ACHN (cell line): ENCODE measurements at places on chromosomes 2 and 18.
A peak's percentile ranks its signal among the peaks of the same experiment; 100 is the strongest.

DNA sequence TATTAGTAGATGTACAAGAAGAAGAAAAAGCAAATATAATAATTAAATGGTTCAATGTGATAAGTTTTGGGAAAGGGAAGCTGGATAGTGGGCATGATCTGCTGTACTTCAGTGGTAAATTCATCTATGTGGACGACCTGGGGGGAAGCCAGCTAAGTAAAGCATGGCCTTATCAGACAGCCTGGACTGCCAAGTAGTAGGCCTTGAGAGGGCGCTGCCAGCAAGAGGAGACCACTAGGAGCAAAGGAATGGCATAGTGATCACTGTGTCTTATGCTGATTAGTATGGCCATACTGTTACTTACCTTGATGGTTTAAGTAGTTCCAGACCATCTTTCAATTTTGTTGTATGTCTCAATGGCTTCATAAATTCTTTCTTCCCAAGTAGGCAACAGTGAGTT lies 287.6 kb downstream of the SETBP1 start:
- DNase-seq = peak; percentile 14

DNA sequence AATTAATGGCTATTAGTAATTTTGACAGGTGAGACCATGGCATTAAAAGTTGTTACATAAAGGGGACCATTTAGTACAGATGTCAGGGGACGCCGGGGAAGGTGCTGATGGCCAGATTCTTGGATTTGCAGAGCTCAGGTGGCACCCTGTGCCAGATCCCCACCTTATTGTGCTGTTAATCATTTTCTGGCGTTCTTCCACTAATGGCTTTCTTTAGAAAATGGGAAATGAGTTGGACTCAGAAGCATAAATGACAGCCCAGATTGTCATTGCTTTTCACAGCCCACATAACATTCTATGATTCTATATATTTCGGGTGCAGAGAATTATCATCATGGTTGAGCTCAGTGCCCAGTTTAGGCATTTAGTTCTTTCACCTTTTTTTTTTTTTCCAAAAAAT lies 257.2 kb upstream of the TCF4 start:
- DNase-seq = no peak

GRCh38 chr2:185633621-185634020 lies 105.0 kb upstream of the FSIP2 start:
- DNase-seq = no peak

- no peak for DNase-seq
Measured at GRCh38 chr2:239890206-239890746, 134.9 kb downstream of the NDUFA10 start.

- DNase-seq = no peak
Measured at GRCh38 chr2:74290466-74291217, 52.6 kb downstream of the SLC4A5 start.

GRCh38 chr18:78607784-78608183 lies 371.8 kb upstream of the SALL3 start:
- DNase-seq = no peak

DNA sequence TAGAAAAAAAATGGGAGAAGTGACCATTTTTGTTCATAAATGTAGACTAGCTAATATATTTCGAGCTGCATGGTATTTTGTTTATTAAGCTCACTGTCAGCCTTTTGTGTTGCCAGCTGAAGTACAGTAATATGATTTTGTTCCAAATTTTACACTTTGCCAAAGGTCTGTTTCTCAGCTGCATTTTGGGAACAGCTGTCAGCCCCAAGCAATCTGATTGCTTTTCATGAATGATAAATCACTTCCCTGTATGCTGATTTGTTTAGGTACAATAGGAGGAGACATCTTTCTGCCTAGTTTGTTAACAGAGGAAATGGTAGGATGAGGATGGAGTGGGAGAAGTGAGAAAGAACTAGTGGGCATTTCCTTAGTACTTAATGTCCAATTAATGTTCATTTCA lies 79.3 kb downstream of the NABP1 start:
- DNase-seq = no peak

GRCh38 chr2:19801367-19802080 lies 100.3 kb downstream of the TTC32 start:
- peak; percentile 99 for DNase-seq

DNA sequence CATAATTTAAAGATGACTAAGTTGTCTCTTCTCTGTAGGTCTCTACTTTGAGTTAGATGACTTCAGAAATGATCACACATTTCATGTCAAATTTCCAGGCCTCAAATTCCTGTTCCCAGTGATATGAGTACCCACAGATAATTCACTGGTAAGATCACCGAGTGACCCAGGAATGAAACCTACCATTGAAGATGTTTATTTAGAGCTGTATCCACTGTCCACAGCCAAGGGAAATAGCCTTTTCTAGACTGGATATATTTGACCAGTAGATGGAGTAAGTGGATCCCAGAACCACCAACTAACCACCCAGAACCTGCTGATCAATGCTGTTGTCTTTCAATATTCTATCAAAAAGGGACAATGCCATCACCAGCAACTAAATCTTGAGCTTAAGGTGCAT lies 238.8 kb downstream of the SLC8A1 start:
- peak; percentile 21 for DNase-seq

- no peak for DNase-seq
Measured at GRCh38 chr2:24816404-24816803, 23.2 kb downstream of the CENPO start.
